ENCODE measurements at places on chromosomes 2 and 18. TPM values are rescaled to one million over a fixed set of nuclear protein-coding genes. Genes with fewer than 3 reads are reported as not detected.

Gene SOWAHC
- total RNA-seq = 8.8 TPM

Gene DLGAP1
- total RNA-seq = 0.32 TPM

Gene C1QL2
- total RNA-seq = not detected

Gene RAB10
- 86.1 TPM for total RNA-seq

Gene CROCC2
- total RNA-seq = not detected

Gene EMX1
- not detected for total RNA-seq

Gene GPN1
- total RNA-seq = 18.3 TPM

Gene ARHGEF33
- 1.1 TPM for total RNA-seq

Gene WDR12
- total RNA-seq = 31.5 TPM

Gene REG1B
- 3.4 TPM for total RNA-seq

Gene PLCD4
- 1.0 TPM for total RNA-seq

Gene ANKRD29
- 16.7 TPM for total RNA-seq

Gene IL1RL2
- total RNA-seq = 0.24 TPM

Gene LAMA1
- total RNA-seq = 1.8 TPM

Gene SLC39A6
- 25.7 TPM for total RNA-seq

Gene RGPD3
- total RNA-seq = 0.14 TPM

Gene IHH
- total RNA-seq = not detected

Gene TBR1
- total RNA-seq = not detected

Gene LBH
- total RNA-seq = 104 TPM

Gene FAHD2B
- total RNA-seq = 8.6 TPM

Gene CREG2
- not detected for total RNA-seq

Gene SP3
- 70.2 TPM for total RNA-seq

Gene TMEM247
- not detected for total RNA-seq

Gene TFCP2L1
- 2.3 TPM for total RNA-seq

Gene RSAD2
- 6.9 TPM for total RNA-seq

Gene TMEM198
- total RNA-seq = 3.2 TPM

Gene LYPD1
- 0.33 TPM for total RNA-seq

Gene ANTXR1
- 147 TPM for total RNA-seq

Gene FAM117B
- 3.6 TPM for total RNA-seq

Gene HOXD1
- total RNA-seq = 0.46 TPM

Gene CKAP2L
- 0.65 TPM for total RNA-seq

Gene UPP2
- not detected for total RNA-seq

Gene ABCB11
- not detected for total RNA-seq

Gene RASGRP3
- 10.9 TPM for total RNA-seq

Gene MYCN
- total RNA-seq = 0.88 TPM

Gene IL1RN
- 1.7 TPM for total RNA-seq

Gene FBXO48
- total RNA-seq = 1.3 TPM

Gene EVX2
- total RNA-seq = not detected

Gene PLA2R1
- total RNA-seq = 13.9 TPM

Gene SERPINB11
- total RNA-seq = not detected

Measured in posterior vena cava (tissue), 2 donors.